Activated T-cell treated with anti-CD3 and anti-CD28 coated beads for 4 hours (primary cell): ENCODE measurements at places on chromosomes 2 and 18.

DNA sequence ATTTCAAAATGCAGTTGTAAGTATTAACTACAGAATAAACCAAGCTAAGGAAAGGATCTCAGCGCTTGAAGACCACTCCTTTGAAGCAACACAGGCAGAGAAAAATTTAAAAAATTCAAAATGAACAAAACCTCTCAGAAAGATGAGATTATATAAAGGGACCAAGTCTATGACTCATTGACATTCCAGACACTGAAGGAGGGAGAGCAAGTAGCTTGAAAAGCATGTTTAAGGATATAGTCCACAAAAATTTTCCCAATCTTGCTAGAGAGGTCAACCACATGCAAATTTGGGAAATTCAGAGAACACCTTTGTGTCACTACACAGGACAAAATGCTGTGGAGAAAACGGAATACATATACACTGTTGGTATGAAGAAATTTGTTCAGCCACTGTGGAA, 112.6 kb upstream of the MC4R start:
- DNase-seq: no peak

GRCh38 chr2:78147466-78147865, 625.3 kb upstream of the LRRTM4 start:
- DNase-seq: no peak

- no peak for DNase-seq
Observed at GRCh38 chr2:206092297-206092696, 6.3 kb upstream of the INO80D start.

DNA sequence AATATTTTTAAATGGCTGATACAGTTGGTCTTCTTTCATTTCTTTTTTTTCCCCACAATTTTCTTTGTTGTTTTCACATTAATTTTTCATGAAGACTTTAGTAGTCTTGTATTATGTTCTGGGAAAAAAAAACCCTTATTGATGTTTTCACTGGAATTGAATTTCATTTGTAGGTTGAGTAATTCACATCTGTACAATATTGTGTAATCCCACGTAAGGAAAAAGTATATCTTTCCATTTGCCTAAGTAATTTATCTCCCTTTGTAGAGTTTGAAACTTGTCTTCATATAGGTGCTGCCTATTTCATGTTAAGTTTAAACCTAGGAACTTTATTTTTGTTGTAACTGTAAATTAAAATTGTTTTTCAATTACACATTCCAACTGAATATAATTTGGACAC, 2.0 kb downstream of the DNAJC27 start:
- DNase-seq: no peak

DNA sequence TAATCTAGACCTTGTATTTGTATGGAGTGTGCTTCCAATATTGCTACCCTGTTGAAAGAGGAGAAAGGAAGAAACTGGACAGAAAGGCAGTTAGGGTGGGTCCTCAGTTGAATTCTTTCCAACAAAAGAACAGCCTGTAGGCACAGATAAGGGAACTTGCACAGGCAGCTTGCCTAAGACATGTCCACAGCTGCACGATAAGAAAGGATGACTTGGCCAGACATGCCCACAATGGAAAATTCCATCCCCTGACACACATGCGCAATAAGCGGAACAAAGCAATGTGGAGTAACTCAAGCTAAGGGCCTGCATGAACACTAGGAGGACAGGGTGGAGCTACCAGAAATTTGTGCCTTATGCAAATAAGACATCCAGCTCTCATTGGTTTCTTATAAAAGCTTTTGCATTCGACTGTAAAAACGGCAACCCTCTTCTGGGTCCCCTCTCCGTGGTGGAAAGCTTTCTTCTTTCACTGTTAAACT, 1084.7 kb upstream of the NXPH2 start:
- DNase-seq: no peak
